CD4-positive, alpha-beta T cell treated with Interleukin-21 for 1 hour (primary cell): ENCODE measurements at places on chromosomes 11 and 22.

- DNase-seq, result no peak
Observed at GRCh38 chr11:29019960-29020683, 911.9 kb downstream of the METTL15 start.

DNA sequence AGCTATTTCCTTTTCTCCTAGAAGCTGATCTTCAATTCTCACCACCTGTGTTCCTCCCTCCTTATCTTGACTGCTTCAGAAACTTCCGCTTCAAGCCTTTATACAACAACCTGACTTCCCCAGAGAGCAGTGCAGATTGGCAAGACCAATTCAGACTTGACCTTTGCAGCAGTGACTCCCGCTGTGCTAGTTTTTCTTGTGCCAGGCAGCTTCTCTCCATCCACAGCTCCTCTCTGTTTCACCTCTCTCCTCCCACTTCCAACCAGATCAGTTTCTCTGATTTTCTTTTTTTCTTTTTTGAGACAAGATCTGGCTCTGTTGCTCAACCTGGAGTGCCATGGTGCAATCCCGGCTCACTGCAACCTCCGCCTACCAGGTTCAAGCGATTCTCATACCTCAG lies 74.3 kb downstream of the GRAMD1B start:
- DNase-seq, result no peak

DNA sequence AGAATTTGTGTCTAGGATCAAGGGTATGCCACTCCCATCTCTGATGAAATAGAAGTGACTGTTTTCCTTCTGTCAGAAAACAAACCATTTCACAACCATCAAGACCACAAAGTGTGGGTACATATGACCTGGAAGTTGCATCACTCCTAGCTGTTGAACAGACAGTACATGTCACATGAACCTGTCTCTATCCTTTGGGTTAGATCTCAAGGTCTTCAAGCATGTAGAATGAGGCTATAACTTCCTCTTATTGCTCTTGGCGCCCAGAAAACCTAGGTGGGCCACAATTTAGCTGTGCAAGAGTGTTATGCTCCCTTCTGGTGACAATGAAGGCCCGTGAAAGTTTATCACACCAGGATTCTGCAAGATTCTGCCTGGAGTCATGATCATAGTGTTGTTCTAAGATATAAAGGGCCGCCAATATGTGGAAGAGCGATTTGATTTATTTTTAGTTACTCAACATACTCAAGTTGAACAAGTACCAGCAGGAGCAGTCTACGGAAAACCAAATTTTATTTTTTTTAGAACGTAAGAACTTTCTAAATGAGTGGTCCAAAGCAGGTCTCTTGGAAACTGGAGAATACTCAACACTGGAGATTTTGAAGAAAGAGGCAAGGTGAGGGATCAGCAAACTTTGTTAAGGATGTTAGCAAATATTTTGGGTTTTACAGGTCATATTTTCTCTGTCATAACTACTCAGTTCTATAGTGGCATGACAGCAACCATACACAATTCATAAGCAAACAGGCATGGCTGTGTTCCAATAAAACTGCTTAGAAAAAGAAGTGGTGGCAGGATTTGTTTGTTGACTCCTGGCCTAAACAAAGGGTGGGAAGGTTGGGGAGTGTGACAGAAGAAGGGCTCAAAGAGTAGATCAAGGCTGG lies 101.8 kb downstream of the USP35 start:
- peak; percentile 32 for DNase-seq

GRCh38 chr11:77704029-77704428 lies 66.4 kb upstream of the CLNS1A start:
- no peak for DNase-seq

GRCh38 chr11:21109341-21109740 lies 440.0 kb downstream of the NELL1 start:
- DNase-seq, result no peak

DNA sequence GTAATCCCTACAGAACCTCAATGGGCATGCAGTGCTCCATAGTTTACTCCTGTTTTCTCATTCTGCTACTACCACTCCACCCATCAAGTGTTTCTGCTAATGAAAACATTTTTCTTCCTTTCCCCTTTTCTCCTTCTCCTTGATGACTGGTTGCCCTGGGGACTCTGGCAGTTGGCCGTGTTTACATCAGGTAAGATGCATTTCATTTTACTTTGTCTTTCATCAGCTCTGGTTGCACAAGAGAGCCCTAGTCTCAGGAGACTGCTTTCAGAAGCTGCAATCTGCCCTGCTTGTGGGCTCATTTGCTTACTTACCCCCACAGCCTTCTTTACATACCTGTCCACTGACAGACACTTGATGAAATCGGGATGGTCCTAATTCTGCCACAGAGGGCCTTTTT lies 19.6 kb upstream of the LIMK2 start:
- DNase-seq, result no peak

DNA sequence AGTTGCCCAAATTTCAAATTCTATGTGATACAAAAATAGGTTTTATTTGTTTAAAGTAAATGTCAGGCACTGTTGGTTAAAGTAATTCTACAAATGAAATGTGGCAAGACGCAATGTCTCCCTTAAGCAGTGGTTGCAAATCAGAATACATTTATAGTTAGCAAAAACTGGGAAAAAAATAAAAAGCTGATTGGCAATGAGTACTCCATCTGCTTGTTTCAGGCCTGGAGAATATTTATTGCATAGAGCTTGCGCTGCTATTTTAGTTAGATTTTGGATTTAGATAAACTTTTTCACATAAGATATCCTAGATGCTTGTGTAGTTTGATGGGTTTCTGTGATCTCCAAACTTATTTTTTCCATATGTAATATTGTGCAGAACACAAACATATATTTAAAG lies 224.0 kb upstream of the MPPED2 start:
- no peak for DNase-seq

GRCh38 chr11:69984457-69985261 lies 93.5 kb upstream of the ANO1 start:
- no peak for DNase-seq

- DNase-seq, result no peak
Observed at GRCh38 chr22:35868938-35869337, 151.3 kb downstream of the APOL5 start.

DNA sequence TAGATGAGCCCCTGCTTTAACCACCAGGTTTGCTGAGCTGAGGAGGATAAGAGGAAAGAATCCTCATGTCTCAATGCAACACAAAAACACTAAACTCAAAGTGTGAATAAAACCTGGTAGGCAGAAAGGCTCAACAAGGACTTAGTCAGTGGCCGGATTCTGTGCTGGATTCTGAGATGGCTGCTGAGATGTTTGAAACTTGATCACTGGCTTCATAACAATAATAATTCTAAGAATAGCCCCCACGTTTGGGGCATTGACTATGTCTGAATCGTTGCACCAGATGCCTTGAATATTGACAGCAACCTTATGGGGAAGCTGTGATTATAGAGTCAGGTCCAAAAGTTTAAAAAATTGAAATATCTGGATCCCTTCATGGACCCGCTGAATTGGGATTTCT lies 4.6 kb downstream of the DKK3 start:
- no peak for DNase-seq

GRCh38 chr11:105357146-105357545 lies 217.6 kb upstream of the CARD18 start:
- no peak for DNase-seq

- no peak for DNase-seq
Observed at GRCh38 chr22:26124991-26125725, 44.1 kb upstream of the SEZ6L start.

- no peak for DNase-seq
Observed at GRCh38 chr22:35837101-35837727, 119.5 kb downstream of the APOL5 start.

GRCh38 chr11:108223348-108224149 lies 682 bp downstream of the ATM start:
- peak; percentile 64 for DNase-seq

DNA sequence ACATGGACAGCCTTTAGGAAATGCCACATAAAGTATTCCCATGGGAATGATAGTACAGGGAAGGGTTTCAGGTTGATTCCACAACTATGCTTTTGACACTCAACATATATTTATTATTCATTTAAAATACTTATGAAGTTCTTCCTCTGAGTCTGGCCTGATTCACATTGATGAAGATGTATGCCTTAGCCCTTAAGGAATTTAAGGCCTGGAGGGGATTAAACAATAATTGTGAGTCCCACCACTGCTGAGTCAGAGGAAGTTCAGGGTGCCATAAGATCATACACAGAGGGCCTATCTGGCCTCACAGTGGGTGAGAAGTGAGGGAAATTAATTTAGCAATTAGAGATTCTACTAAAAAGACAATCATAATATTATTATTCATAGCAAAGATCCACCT lies 161.1 kb upstream of the SNX19 start:
- DNase-seq, result no peak

DNA sequence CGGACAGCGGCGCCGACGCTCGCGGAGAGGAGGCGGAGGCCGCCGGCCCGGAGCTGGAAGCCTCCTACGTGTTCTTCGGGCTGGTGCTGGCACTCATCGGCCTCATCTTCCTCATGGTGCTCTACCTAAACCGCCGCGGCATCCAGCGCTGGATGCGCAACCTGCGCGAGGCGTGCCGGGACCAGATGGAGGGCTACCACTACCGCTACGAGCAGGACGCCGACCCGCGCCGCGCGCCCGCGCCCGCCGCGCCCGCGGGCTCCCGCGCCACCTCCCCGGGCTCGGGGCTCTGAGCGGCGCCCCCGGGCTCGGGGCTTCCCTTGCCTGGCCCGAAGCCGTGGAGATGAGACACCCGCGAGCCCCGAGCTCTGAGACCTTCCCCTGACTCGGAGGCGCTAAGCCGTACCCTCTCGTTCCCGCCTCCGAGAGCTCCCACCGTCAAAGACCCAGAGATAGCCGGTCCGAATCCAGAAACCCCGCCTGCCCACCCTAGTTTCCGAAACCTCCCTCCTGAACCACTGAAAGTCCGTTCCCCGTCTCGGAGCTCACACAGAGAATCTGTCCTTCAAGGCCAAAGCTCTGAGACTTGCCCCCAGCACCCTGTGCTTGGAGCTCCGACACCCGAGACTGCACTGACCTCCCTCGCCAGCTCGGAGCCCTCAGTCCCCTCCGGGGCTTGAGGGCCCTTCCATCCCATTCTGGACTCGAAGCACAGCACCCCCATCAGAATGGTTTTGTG lies 1.5 kb downstream of the TPBGL start:
- DNase-seq, result no peak

- DNase-seq, result peak; percentile 46
Observed at GRCh38 chr11:3984896-3985295, 109.7 kb upstream of the RRM1 start.

- no peak for DNase-seq
Observed at GRCh38 chr11:109864151-109864661, 229.0 kb upstream of the ZC3H12C start.

- DNase-seq, result no peak
Observed at GRCh38 chr11:1116104-1116503, 41.4 kb downstream of the MUC2 start.

DNA sequence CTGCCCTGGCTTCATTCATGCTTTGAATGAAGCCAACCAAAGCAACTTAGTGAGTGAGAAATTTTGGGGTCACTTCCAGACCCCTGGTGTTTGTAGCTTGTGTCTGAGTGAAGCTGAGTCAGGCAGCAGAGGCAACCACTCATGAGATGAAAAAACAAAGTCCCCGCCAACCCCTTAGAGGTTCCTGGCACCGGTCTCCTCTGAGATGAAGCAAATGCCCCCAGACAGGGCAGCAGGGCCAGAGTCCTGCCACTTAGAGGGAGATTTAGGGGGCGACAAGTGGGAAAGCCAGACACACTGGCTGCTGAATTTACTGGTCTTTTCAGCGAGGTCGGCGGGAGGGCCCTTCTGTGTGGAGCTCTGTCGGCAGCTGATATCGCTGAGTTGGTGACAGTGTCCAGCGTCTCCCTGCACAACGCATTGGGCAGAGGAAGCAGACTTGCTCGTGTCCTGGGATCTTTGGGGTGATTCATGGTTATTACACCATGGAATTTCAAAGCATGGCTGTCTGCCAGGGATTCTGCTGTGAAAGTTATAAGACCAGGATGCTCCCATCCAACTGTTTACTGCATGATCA lies 482.6 kb downstream of the MIAT start:
- DNase-seq, result no peak

- no peak for DNase-seq
Observed at GRCh38 chr11:2100361-2101170, 38.6 kb downstream of the IGF2 start.

DNA sequence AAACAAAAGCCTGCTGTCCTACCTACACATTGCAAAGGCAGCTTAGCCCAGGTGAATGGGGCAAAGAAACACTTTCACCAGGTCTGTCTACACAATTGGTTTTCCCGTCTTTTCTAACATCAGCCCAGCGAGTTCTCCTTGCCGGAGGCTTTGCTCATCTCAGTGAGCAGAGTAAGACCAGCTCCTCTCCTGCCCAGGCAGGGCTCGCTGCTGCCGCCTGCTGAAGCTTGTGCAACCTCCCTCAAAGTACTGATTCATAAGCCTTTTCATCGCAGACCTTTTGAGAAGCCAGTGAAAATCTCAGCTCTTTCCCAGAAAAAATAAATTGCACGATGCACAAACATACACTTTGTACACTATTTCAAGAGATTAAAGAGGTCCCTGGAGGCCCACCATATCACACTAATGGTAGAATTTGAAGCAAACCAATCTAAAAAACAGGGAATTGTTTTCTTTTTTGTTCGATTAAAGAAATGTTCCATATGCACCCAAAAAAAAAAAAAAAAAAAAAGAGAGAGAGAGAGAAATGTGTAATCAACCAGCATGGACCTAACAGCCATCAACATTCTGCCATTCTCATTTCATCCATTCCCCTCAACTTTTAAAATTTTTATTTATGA lies 328.1 kb upstream of the MPPED2 start:
- no peak for DNase-seq

GRCh38 chr11:80980227-80980626 lies 1539.4 kb upstream of the TENM4 start:
- DNase-seq, result no peak

DNA sequence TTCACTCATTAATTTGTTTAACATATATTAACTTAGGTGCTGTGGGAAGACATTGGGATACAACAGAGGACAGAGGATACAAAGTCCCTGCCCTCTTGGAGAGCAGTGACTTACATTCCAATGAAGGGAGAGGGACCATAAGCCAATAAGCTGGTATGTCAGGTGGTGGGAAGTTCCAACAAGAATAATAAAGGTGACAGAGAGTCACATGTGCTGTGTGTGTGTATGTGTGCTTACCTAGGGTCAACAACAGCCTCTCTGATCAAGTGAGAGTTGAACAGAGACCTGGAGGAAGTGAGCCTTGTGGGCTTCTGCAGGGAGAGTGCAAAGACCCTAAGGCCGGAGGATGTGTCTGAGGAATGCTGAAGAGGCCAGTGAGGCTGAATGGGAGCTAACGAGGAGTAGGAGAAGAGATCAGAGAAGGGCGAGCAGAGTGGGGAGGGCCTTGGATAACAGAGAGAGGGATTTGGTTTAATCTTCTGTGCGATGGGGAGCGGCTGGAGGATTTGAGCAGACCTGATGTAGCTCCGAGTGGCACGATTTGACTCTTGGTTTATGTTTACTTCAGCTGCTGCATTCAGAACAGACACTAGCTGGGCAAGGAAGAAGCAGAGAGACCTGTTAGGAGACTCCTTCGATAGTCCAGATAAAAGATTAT lies 35.3 kb downstream of the MAP6 start:
- no peak for DNase-seq

GRCh38 chr11:112735470-112735869 lies 225.8 kb upstream of the NCAM1 start:
- no peak for DNase-seq

- DNase-seq, result no peak
Observed at GRCh38 chr11:45156201-45156600, 9.8 kb downstream of the PRDM11 start.

- DNase-seq, result no peak
Observed at GRCh38 chr11:124211321-124211720, 28.2 kb downstream of the OR10D3 start.
